Right cardiac atrium (tissue), 5 donors: ENCODE measurements at places on chromosomes 11 and 22. TPM values are rescaled to one million over a fixed set of nuclear protein-coding genes. Genes with fewer than 3 reads are reported as not detected.

GRCh38 chr11:61718621-61719302 lies 33.7 kb upstream of the MYRF start:
- peak; percentile 65 for DNase-seq

GRCh38 chr11:61571337-61571736 lies 9.5 kb downstream of the SYT7 start:
- DNase-seq = no peak

- DNase-seq = peak; percentile 76
Measured at GRCh38 chr11:62546929-62547625, 471 bp upstream of the AHNAK start.

GRCh38 chr22:44247346-44247745 lies 65.4 kb downstream of the SHISAL1 start:
- DNase-seq = no peak

- no peak for DNase-seq
Measured at GRCh38 chr11:19101796-19102520, 15.0 kb upstream of the ZDHHC13 start.

- DNase-seq = no peak
Measured at GRCh38 chr11:8331767-8332166, 68.1 kb upstream of the LMO1 start.

The SLC17A6 gene
- total RNA-seq = not detected

The VSIG10L2 gene
- total RNA-seq = not detected

The OR51I1 gene
- total RNA-seq = not detected
